Smooth muscle cell of the brain vasculature (primary cell): ENCODE measurements at places on chromosomes 4 and X.

- no peak for DNase-seq
Measured at GRCh38 chrX:13693341-13693961, 4.5 kb downstream of the RAB9A start.

- no peak for DNase-seq
Measured at GRCh38 chrX:633043-633984, 2.7 kb downstream of the SHOX start.

DNA sequence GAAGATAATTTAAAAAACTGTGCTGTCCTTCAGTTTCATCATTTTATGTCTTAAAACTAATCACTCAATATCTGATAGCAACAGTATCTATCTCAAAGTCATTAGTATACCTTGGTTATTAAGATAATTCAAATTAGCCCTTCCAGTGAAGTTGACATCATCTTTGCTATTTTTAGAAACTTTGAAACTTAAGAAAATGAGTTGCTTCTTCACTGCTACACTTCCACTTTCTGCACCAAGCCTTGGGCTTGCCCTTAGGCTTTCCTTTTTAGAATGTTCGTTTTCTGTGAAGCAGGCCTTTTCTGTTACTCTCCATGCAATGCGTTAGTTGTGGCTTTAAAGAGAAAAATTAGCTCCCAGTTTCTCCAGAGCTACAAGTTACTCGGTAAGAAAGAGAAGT, 4.4 kb upstream of the VAMP7 start:
- DNase-seq = no peak

DNA sequence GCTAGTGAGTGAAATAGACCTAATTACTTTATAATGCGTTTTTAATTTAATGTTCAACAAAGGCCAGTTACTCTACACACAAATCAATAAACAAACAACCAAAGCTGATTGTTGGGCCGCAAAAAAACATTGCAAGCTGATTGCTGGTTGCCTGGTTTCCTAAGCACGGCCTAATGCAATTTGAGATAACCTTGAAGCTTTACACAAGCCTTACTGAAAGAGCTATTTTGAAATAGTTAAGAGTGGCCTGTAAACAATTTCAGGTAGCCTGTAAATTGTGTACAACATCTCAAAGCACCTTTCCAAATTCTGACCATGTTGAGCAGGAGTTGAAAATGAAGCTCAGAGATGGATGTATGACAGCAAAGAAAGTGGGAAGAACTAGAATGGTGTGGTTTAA, 17.5 kb upstream of the CXorf66 start:
- DNase-seq = no peak

GRCh38 chr4:119113033-119113655, 22.5 kb upstream of the MYOZ2 start:
- DNase-seq = no peak

- no peak for DNase-seq
Measured at GRCh38 chrX:643911-644303, 13.3 kb downstream of the SHOX start.

DNA sequence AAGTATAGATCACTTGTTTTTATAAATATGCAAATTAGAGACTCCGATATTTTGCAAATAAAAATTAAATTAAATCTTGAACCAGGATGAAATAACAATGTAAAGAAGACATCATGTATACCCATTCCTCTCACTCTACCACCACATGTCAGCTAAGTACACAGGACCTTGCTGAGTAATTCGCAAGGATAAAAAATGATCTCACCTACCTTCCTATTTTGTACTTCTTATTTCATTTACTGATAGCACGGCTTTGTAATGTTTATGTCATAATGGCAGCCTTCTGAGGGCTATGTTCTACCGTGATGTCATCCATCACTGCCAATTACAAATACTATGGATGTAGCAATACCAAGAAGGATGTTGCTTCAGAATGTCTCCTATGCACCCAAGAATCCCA, 10.9 kb upstream of the SMR3B start:
- no peak for DNase-seq

DNA sequence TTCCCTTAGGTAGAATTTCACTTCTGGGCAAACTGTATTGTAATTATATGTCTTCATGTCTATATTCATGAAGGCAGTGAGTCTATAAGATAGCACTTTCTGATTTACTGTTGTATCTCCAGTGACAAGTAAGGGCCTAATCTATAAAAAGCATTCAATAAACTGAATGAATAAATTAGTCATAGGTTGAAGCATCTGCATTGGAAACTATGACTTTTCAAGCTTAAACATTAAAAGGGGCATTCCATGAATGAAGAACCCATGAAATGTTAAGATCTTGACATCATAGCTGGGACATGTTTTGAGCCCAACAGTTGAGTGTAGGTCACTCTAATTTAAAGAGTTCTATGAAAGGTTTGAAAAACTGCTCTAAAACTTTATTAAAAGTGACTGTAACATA, 159.3 kb upstream of the LCORL start:
- no peak for DNase-seq

- DNase-seq = no peak
Measured at GRCh38 chr4:14254252-14254651, 626.7 kb upstream of the BOD1L1 start.

- DNase-seq = no peak
Measured at GRCh38 chr4:161546902-161547301, 616.9 kb downstream of the FSTL5 start.

DNA sequence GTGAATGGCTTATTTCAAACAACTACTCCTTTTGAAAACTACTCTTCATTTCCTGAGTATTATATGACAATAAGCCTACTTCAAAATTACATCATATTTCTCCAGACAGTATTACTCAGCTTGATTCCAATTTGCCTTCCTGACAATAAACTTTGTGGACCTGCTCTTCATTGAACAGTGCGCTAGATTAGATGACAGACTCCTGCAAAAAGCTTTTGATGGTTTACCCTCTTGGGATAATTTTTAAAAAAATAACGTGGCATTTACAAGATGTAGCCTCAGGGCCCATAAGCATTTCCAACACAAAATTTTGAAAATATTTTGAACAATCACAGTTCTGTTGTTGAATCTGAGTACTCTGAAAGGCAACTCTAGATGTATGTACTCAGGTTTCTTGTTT, 25.9 kb downstream of the MGAT4D start:
- DNase-seq = no peak
